Stimulated activated CD8-positive, alpha-beta memory T cell treated with anti-CD3 and anti-CD28 coated beads, Interleukin-7, amount 100 ng/mL, for 1 hour (primary cell): ENCODE measurements at places on chromosomes 7 and 10.

GRCh38 chr10:76550806-76551205, 1086.8 kb downstream of the KCNMA1 start:
- no peak for DNase-seq

- DNase-seq: no peak
These were observed 104.4 kb upstream of the FGFR2 start for GRCh38 chr10:121702351-121703320.

DNA sequence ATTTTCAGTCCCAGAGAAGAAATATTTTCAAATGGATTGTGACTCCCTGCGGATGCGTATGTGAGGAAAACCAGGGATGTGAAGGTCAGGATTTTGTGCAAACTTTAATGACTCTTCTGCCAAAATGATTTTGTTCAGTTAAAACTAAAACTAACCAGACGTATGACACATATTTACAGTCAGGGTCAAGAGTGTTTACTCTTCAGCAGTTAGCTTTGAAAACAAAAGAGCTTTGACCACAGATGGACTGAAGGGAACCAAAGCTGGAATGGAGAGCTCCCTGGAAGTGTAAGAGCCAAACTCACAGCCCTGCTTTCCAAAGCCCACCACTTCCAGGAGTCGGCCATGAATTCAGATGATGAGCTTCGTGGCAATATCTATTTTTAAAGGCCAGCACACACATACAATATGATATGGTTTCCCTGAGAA, 15.5 kb downstream of the SVIL start:
- DNase-seq: no peak

DNA sequence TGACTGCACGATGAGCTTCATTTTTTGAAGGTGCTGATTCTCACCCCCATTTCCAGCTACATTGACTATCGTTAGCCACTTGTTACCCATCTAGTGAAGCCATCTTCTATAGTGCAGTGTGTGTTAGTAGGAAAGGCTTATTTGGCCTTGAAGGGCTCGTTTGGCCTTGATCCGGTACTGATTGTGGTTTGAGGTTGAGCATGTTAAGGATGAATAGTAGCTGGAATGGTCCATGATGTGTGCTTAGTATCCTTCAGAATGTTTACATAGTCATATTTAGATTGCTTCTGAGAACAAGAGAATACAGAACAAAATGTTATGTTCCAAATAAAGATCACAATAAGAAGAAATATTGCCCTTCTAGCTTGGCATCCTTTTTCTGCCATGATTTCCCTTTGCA, 591.5 kb downstream of the AUTS2 start:
- no peak for DNase-seq
